ENCODE measurements at places on chromosomes 1 and 21.

DNA sequence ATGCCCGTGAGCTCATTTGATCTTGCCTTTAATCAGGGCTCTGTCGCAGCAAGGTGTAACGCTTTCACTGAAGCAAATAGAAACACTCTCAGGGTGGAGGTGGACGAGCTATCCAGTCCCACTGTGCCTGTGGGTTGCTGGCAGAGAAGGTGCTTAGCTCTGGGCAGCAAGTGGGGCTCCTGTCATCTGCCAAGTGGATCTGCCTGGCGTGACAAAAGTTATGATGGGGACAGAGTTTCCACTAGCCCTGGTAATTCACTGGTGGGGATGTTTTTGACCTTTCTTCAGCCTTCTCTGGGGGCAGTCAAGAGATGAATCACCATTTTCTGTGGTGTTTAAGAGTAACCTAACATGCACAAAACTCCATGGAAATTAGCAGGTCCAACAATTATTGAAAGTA lies 71.3 kb upstream of the EDEM3 start:
- DNase-seq = no peak

- DNase-seq = no peak
Observed at GRCh38 chr1:204878621-204879234, 8.1 kb downstream of the NFASC start.

DNA sequence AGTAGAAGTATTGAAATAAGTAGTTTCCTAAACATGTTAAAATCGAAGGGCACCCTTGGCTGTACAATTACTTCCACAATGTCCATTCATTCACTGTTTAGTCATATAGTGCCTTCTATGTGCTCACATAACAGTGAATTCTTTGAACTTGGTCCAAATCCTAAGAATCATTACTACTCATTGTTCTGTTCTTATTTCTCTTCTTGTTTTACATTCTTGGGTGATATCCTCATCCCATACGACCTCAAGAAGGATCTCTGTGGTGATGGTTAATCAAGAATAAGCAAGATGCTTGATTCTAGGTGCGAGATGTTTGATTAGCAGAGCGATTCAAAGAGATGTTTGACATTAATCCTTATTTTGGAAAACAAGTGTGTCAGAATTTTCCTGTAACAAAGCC lies 667.4 kb upstream of the ZP4 start:
- DNase-seq = no peak

- no peak for DNase-seq
Observed at GRCh38 chr1:67213164-67213563, 46.9 kb downstream of the IL23R start.

GRCh38 chr1:38476850-38477178 lies 382.8 kb downstream of the RRAGC start:
- DNase-seq = no peak

- no peak for DNase-seq
Observed at GRCh38 chr1:158062174-158062573, 68.7 kb downstream of the KIRREL1 start.

GRCh38 chr1:31977385-31978131 lies 36.1 kb upstream of the KHDRBS1 start:
- DNase-seq = no peak

GRCh38 chr1:54577612-54578011 lies 29.6 kb downstream of the ACOT11 start:
- DNase-seq = peak; percentile 78
